ENCODE measurements at places on chromosomes 11 and 22. TPM values are rescaled to one million over a fixed set of nuclear protein-coding genes. Genes with fewer than 3 reads are reported as not detected.

FUT4 gene
- total RNA-seq = 1.8 TPM

SLC22A8 gene
- total RNA-seq = not detected

TMEM191C gene
- total RNA-seq = 1.3 TPM

SLCO2B1 gene
- not detected for total RNA-seq

ELMOD1 gene
- total RNA-seq = under 0.01 TPM

GRCh38 chr11:24086921-24087320, 409.9 kb upstream of the LUZP2 start:
- DNase-seq = no peak

GRCh38 chr11:97336064-97336463, 946.3 kb downstream of the JRKL start:
- DNase-seq = no peak

DNA sequence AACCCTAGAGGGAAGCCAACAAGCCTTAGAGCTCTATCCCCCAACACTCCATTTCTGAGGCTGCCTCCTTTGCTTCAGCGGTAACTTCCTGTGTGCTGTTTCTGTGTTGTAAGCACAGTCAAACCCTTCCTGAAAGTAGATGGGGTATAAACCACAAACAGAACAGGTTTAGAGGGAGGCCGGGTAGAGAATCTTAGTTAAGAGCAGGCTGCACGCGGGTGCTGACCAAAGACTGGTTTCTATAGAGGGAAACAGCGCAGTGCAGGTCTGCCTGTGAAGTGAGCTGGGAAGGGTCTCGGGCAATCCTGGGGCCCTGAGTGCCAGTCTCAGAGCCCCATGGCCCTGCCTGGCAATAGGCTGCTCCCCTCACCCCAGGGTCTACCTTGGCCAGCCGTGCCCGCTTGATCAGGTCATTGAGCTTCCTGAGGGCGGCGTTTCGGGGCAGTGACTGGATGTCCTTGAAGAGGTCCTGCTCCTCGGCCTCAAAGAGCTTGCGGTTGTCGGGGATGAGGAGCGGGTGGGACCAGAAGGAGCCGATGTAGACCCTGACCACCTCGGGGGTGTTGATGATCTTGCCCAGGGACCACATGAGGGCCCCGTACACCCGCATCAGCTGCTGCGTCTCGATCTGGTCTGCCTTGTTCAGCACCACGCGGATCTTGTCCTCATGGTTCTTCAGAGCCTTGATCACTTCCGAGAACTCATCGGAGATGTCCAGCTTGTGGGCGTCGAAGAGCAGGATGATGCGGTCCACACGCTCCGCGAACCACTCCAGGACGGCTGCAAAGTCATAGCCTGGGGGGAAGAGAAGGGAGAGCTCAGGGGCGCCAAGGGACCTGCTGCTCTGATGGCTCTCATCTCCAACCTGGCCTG, 15.3 kb upstream of the CDC42BPG start:
- DNase-seq = no peak

- DNase-seq = no peak
These were observed 4.6 kb downstream of the RAB38 start for GRCh38 chr11:88170673-88171072.

- no peak for DNase-seq
These were observed 59.6 kb downstream of the ZNRF3 start for GRCh38 chr22:28942801-28943500.

GRCh38 chr11:65425105-65425970, 2.7 kb downstream of the NEAT1 start:
- peak; percentile 85 for DNase-seq

DNA sequence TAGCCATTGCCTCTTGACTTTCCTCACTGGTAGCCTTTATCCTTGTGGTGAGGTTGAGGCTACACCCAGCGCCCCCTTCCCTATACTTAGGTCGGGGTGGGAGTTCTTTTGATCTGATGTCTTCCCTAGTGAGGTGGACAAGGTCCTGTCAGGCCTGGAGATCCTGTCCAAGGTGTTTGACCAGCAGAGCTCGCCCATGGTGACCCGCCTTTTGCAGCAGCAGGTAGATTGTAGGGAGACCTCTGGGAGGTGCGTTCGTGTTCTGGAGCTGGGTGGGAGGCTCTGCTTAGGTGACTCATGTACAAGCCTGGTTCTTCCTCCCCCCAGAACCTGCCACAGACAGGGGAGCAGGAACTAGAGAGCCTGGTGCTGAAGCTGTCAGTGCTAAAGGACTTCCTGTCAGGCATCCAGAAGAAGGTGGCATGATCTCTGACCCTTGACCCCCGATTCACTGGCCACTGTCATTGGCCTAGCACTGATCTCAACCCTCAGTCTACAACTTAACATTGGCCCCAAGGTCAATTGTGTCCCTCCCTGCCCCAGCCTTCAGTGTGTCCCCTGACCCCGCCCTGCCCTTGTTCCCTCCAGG, 4.9 kb downstream of the INPPL1 start:
- no peak for DNase-seq

DNA sequence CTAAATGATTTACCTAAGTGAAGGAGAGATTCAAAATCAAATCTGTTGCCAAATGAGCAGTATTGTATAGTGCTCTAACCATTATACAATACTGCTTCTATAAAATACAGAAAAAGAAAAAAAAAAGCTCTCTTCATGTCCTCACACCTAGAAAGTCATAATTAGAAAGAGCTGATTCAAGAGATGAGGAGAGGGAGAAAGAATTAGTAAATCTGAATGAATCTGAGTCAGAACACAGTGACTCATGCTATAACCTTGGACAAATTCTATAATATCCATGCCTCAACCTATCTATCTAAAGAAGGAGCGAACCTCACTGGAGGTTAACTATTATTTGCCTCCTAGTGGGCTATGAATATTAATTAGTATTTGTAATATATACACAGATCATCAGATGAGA, 29.4 kb downstream of the AMBRA1 start:
- DNase-seq = peak; percentile 89

DNA sequence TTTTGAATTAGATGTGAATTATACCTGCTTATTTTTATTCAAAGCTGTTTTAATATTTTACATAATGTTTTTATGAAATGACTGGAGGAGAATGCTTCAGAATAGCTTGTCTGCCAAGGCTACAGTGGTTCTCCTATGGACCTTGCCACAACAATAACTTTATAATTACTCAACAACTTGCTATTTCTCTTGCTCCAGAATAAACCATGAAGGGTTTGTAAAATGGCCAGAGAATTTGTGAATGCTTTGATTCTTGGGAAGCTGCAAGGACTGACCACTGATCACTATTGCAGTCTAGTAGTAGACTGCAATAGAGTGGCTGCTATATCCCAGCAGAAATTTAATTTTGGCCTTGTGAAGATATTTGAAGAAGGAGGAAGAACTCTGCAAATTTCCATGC, 199.7 kb downstream of the FAT3 start:
- no peak for DNase-seq

- peak; percentile 52 for DNase-seq
These were observed 36.3 kb downstream of the MRE11 start for GRCh38 chr11:94457118-94458029.

- DNase-seq = peak; percentile 78
These were observed 28.5 kb downstream of the MAFF start for GRCh38 chr22:38230108-38230825.

GRCh38 chr11:103920449-103920848, 116.0 kb upstream of the DDI1 start:
- DNase-seq = peak; percentile 38

GRCh38 chr11:14905104-14906033, 13.3 kb upstream of the CYP2R1 start:
- DNase-seq = no peak

DNA sequence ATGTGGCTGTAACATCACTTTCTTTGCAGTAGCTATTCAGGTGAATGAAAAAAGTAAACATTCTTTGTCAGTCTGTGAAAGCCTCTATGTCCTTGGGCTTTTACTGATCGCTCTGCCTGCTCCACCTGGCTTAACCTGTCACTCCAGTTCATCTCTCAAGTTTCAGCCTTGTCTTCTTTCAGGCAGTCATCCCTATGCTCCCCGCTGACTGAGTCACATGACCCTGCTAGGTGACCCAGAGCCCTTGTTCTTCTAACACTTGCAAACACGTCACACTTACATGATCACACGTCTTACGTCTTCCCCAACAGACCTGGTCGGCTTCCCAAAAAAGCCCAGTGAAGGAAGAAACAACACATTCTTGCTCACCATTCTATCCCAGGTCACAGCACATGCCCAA, 499.3 kb upstream of the TENM4 start:
- peak; percentile 64 for DNase-seq

GRCh38 chr11:78417175-78417887, at the start of gene GAB2:
Gene GAB2 (minus strand): TSS chr11:78417820. CDS start chr11:78417720, 100 bp downstream.
- no peak for DNase-seq

DNA sequence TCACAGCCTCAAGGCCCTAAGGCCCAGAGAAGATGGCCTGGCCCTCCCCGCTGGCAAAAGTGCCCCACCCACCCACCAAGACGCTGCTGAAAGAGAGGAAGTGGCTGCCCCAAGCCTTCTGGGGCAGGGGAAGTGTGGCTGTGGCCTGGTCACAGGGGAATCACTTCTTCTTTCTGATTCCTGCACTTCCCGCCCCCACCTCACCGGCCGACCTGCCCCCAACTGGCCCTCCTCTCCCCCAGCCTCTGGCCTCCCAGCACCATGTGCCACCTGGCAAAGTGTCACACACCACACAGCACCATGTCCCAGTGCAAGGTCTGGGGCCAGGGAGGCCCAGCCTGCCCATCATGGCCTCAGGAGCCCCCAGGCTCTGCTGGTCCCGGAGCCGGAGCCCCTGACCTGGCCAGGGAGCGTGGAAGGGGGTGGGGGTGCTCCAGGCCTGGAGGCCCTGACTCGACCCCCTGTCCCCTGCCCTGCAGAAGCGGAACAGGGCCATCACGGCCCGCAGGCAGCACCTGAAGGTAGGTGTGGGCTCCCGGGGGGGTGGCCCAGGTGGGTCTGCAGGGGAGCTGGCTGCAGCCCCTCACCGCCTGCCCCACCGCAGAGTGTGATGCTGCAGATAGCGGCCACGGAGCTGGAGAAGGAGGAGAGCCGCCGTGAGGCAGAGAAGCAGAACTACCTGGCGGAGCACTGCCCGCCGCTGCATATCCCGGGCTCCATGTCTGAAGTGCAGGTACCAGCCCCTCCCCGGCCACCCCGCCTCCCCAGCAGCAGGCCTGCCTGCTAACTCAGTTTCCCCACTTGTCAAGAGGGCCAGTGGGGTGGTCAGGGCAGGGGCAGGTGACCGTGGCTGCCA, 1.4 kb downstream of the TNNI2 start:
- DNase-seq = no peak

DNA sequence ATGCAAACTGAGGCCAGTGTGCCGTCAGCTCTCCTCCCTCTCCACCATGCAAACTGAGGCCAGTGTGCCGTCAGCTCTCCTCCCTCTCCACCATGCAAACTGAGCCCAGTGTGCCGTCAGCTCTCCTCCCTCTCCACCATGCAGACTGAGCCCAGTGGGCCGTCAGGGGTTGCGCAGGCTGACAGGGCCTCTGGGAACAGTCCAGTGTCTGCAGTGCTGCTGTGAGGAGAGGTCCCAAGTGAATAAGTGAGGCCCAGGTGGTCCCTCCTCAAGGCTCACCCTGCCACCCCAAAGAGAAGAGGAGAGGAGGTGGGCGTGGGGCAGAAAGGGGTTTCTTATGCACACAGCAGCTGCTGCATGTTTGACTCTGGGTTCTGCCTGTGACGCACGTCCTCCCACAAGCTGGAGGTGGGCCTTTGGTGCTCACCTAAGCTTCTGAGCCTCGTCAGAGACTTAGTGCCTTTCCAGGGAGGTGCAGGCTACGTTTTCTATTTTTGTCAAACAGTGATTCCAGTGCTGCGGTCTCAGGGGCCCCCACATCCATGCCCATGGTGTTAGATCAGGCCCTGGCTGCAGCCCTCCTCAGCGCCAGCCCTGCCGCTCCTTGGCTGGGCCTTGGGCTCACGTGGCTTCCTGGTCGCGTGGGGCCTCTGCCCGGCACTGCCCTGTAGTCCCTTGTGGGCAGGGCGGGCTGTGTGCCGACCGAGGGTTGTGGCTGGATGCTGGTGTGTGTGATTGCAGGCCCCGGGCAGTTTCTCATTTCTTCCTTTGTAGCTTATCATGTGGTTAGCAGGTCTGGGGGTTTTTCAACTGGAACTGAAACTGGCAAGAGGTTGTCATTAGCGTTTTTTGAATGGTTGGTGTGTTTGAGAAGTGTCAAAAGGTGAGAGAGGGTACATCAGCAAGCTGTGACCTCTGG, 7.1 kb downstream of the TPCN2 start:
- no peak for DNase-seq

All from bronchial epithelial cell (primary cell).